ENCODE measurements at places on chromosomes 5 and 9. TPM values are rescaled to one million over a fixed set of nuclear protein-coding genes. Genes with fewer than 3 reads are reported as not detected.

Gene TMC1
- total RNA-seq: not detected

Gene TMEFF1
- 1.2 TPM for total RNA-seq

Gene DOK3
- 1.5 TPM for total RNA-seq

Gene STKLD1
- total RNA-seq: 1.2 TPM

Gene C5orf46
- not detected for total RNA-seq

Gene HK3
- total RNA-seq: 1.8 TPM

Gene PCDHGB3
- 6.2 TPM for total RNA-seq

Gene F2RL2
- 1.5 TPM for total RNA-seq

Data from osteoblast (primary cell).